ENCODE measurements at places on chromosomes 5 and 9. TPM values are rescaled to one million over a fixed set of nuclear protein-coding genes. Genes with fewer than 3 reads are reported as not detected.

SLC31A1 gene
- 19.5 TPM for total RNA-seq

AP3B1 gene
- total RNA-seq, result 49.3 TPM

GRCh38 chr9:93136011-93136440, 2.0 kb upstream of the NINJ1 start:
- H3K4me3 ChIP-seq, result no peak overlapping the region
- no peaks in the 10 kb centered on the region for H3K36me3 ChIP-seq
- H3K4me1 ChIP-seq, result peaks cover 19% of the 10 kb centered on the region
- H3K27me3 ChIP-seq, result no peaks in the 10 kb centered on the region
- H3K27ac ChIP-seq, result no peak overlapping the region

PRDM9 gene
- total RNA-seq, result not detected

GRCh38 chr9:93009337-93010015, 49.0 kb upstream of the SUSD3 start:
- H3K36me3 ChIP-seq, result no peaks in the 10 kb centered on the region
- H3K27me3 ChIP-seq, result no peaks in the 10 kb centered on the region
- H3K27ac ChIP-seq, result no peak overlapping the region

GRCh38 chr9:126146254-126147145, 180.1 kb upstream of the MVB12B start:
- H3K4me3 ChIP-seq, result no peak overlapping the region
- peak; percentile 54 for DNase-seq
- no peaks in the 10 kb centered on the region for H3K36me3 ChIP-seq

DNA sequence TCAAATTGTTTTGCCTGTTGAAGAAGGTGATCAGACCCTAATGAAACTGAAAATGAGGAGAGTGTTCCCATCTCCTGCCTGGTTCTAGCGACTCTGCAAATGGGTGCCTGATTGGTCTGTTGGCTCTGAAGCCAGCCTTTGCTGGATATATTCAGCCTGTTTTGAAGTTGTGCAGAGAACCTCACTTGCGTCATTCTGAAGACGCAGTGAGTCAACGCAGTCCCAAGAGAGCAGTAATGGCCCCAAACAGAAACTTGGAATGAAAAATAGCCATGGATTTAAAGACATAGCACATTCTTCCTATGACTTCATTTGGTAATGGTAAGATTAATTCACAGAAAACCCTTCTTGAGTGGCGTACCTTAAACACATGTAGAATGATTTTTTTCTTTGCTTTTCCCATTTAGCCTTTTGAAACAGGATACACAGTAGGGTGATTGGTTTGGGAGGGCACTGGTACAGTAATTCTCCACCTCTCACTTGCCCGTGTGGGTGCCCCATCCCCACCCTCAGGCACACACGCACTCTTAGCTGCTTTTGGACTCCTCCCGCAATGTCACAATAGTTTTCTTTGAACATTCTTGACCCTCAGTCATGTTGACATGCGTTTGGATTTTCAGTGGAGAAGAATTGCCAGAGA, 54.1 kb upstream of the ABL1 start:
- H3K4me3 ChIP-seq, result peak overlapping the region; percentile 36
- peak overlapping the region; percentile 66 for H3K27ac ChIP-seq
- peak; percentile 48 for DNase-seq
- H3K36me3 ChIP-seq, result no peaks in the 10 kb centered on the region
- H3K27me3 ChIP-seq, result no peaks in the 10 kb centered on the region

- no peak for DNase-seq
- no peaks in the 10 kb centered on the region for H3K27me3 ChIP-seq
- no peaks in the 10 kb centered on the region for H3K36me3 ChIP-seq
- no peaks in the 10 kb centered on the region for H3K4me1 ChIP-seq
Observed at GRCh38 chr9:36064448-36065037, 27.8 kb downstream of the RECK start.

- H3K4me1 ChIP-seq, result no peaks in the 10 kb centered on the region
- H3K27me3 ChIP-seq, result peaks cover 5% of the 10 kb centered on the region
- H3K27ac ChIP-seq, result no peak overlapping the region
- H3K4me3 ChIP-seq, result no peak overlapping the region
- DNase-seq, result no peak
Observed at GRCh38 chr5:1948663-1949191, 66.0 kb upstream of the IRX4 start.

TRIM7 gene
- 6.3 TPM for total RNA-seq

SH2D3C gene
- total RNA-seq, result 27.7 TPM

DNA sequence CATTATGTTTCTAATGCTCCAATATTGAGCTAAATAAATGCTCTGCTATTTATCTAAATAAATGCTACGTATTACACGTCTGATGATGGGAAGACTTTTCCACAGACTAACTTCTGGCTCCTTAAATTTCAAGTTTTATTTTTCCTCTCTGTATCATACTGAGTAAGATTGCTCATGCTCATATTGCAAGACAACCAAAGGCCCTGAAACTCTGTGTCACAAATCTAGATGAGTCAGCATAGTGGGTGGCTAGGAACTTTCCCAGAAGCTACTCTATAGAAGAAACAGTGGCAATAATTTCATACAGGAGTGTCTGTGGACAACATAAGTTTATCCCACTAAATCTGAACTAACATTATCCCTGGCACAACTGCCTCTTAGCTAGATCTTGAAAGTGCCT, 53.0 kb upstream of the RFX3 start:
- H3K4me3 ChIP-seq, result no peak overlapping the region
- H3K36me3 ChIP-seq, result no peaks in the 10 kb centered on the region
- no peaks in the 10 kb centered on the region for H3K27me3 ChIP-seq
- no peak overlapping the region for H3K27ac ChIP-seq
- H3K4me1 ChIP-seq, result no peaks in the 10 kb centered on the region

SGCD gene
- total RNA-seq, result 2.7 TPM

GRCh38 chr5:25754895-25755294, 1110.1 kb upstream of the CDH10 start:
- no peaks in the 10 kb centered on the region for H3K27me3 ChIP-seq
- H3K4me1 ChIP-seq, result no peaks in the 10 kb centered on the region
- DNase-seq, result no peak
- H3K36me3 ChIP-seq, result no peaks in the 10 kb centered on the region
- H3K4me3 ChIP-seq, result no peak overlapping the region
- no peak overlapping the region for H3K27ac ChIP-seq

- H3K27ac ChIP-seq, result no peak overlapping the region
- no peak for DNase-seq
- H3K27me3 ChIP-seq, result no peaks in the 10 kb centered on the region
- no peaks in the 10 kb centered on the region for H3K36me3 ChIP-seq
- no peaks in the 10 kb centered on the region for H3K4me1 ChIP-seq
Observed at GRCh38 chr5:149007174-149007573, 55.7 kb downstream of the SH3TC2 start.

SCGB3A2 gene
- not detected for total RNA-seq

DNA sequence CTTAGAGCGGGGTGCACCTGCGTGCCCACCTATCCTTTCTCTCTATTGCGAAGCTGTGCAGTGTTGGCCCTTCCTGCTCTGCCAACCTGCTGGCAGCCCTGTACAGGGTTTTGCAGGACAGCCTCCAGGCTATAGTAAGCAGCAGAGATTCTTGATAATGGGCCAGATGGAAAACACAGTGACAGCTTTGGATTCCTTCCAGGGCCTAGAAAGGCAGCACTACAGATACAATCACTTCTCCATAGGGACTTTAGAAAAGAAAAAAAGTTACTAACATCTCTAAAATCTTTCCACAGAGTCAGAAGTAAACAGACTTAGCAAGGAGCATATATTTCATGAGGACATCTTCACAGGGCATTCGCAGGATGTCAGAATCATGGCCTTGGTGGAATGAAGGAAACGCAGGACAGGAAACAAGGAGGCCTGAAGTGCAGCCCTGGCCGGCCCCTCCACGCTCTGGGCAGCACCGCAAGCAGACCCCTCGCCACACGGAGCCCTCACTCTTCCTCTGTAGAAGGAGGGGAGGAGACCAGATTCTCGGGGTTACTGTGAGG, 172.1 kb upstream of the GAS1 start:
- no peaks in the 10 kb centered on the region for H3K4me1 ChIP-seq
- no peaks in the 10 kb centered on the region for H3K27me3 ChIP-seq
- no peak overlapping the region for H3K27ac ChIP-seq
- peak; percentile 79 for DNase-seq

GRCh38 chr5:8615142-8615858, 746.4 kb downstream of the MTRR start:
- no peaks in the 10 kb centered on the region for H3K36me3 ChIP-seq
- H3K27ac ChIP-seq, result no peak overlapping the region
- no peak overlapping the region for H3K4me3 ChIP-seq
- H3K27me3 ChIP-seq, result no peaks in the 10 kb centered on the region

- no peak overlapping the region for H3K27ac ChIP-seq
- H3K4me3 ChIP-seq, result no peak overlapping the region
Observed at GRCh38 chr5:15789642-15790041, 289.7 kb downstream of the FBXL7 start.

PPP3R2 gene
- not detected for total RNA-seq

STXBP1 gene
- 32.8 TPM for total RNA-seq

MEF2C gene
- total RNA-seq, result 75.4 TPM

DNA sequence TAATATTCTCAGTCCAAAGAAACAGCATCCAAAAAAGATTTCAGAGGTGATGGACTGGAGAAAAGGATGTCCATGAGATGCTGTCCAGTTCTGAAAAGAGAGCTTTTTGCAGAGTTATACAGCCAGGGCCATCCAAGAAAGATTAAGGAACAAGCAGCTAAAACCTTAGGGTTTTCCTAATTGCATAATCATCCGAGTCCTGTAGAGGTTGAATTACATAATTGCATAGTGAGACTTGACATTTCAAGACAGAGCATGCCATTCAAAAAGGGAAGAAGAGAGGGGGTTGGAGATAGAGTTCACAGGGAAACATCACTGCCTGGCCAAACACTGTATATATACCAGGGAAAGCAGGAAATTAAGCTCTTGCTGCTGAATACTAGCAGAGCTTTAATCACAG, 1729.2 kb upstream of the WWC1 start:
- no peak overlapping the region for H3K4me3 ChIP-seq
- no peaks in the 10 kb centered on the region for H3K27me3 ChIP-seq
- DNase-seq, result no peak
- H3K36me3 ChIP-seq, result no peaks in the 10 kb centered on the region

GRCh38 chr9:38295764-38296163, 96.7 kb upstream of the ALDH1B1 start:
- DNase-seq, result no peak
- H3K4me1 ChIP-seq, result no peaks in the 10 kb centered on the region
- no peaks in the 10 kb centered on the region for H3K27me3 ChIP-seq
- no peak overlapping the region for H3K27ac ChIP-seq
- no peaks in the 10 kb centered on the region for H3K36me3 ChIP-seq

SH3PXD2B gene
- 22.8 TPM for total RNA-seq

- no peak overlapping the region for H3K4me3 ChIP-seq
- H3K36me3 ChIP-seq, result peaks cover 3% of the 10 kb centered on the region
- no peaks in the 10 kb centered on the region for H3K27me3 ChIP-seq
- H3K4me1 ChIP-seq, result no peaks in the 10 kb centered on the region
- DNase-seq, result no peak
- no peak overlapping the region for H3K27ac ChIP-seq
Observed at GRCh38 chr9:2072752-2073405, 57.7 kb downstream of the SMARCA2 start.

GRCh38 chr5:22488427-22488826, 364.7 kb downstream of the CDH12 start:
- H3K4me3 ChIP-seq, result no peak overlapping the region
- H3K4me1 ChIP-seq, result no peaks in the 10 kb centered on the region
- H3K27ac ChIP-seq, result no peak overlapping the region
- H3K27me3 ChIP-seq, result no peaks in the 10 kb centered on the region
- DNase-seq, result no peak

CARTPT gene
- total RNA-seq, result not detected

GRCh38 chr5:72883850-72884249, 67.4 kb downstream of the TNPO1 start:
- H3K4me1 ChIP-seq, result no peaks in the 10 kb centered on the region
- no peaks in the 10 kb centered on the region for H3K27me3 ChIP-seq
- no peak for DNase-seq
- H3K36me3 ChIP-seq, result peaks cover 24% of the 10 kb centered on the region
- H3K27ac ChIP-seq, result no peak overlapping the region
- H3K4me3 ChIP-seq, result no peak overlapping the region

DNA sequence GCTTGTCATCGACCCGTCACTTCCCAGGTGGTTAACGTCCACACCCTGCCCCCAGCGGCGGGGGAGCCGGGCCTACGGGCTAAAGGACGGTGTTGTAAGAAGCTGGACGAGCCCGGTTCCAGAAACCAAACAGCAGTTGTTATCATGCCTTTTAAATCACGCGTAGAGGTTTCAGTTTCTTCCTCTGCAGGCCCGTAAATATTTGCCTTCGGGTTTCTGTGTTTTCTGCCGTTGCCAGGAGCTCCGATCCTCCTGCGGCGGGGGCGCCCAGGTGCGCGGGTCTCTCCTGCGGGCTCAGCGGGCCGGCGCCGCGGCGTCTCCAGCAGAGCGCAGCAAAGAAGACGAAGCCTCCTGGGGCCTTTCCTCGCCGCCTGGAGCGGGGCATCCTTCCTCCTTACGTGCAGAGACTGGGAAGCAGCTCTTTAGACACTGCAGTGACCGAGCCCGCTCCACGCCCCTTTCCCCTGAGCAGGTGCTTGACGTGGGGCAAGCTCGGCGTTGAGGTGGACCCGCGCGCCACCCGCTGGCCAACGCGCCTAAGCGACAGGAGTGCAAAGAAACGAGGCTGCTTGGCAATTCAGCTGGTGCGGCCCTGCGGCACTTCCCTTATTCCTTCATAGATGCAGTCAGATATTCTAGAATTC, 21.8 kb upstream of the TTC1 start:
- H3K27ac ChIP-seq, result no peak overlapping the region
- no peaks in the 10 kb centered on the region for H3K4me1 ChIP-seq
- H3K36me3 ChIP-seq, result no peaks in the 10 kb centered on the region
- peak; percentile 88 for DNase-seq
- peaks cover 13% of the 10 kb centered on the region for H3K27me3 ChIP-seq

GRCh38 chr9:73074176-73074708, 77.4 kb upstream of the ANXA1 start:
- no peaks in the 10 kb centered on the region for H3K27me3 ChIP-seq
- no peak overlapping the region for H3K4me3 ChIP-seq
- H3K27ac ChIP-seq, result peak overlapping the region; percentile 54

DNA sequence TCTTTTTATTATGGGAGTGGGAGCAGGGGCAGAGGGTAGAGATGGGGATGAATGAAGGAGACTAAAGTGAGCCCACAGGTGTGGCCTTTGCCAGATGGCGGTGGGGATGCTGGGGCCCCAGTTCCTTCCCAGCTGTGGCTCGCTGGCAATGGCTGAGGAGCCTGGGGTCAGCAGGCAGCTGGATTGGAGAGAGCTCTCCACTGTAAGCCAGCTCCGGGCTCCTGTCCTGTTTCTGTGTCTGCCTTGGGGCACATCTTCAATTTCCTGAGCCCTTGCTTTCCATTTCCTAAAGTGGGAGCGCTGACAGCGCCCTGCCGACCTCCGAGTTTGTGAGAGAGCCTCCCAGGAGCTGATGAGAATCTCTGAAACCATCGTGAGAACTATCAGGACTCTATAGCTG, 75.6 kb upstream of the SPRY4 start:
- no peak for DNase-seq
- no peak overlapping the region for H3K27ac ChIP-seq
- H3K36me3 ChIP-seq, result no peaks in the 10 kb centered on the region
- H3K27me3 ChIP-seq, result no peaks in the 10 kb centered on the region
- H3K4me1 ChIP-seq, result no peaks in the 10 kb centered on the region

FBN2 gene
- 1.0 TPM for total RNA-seq

- H3K27ac ChIP-seq, result no peak overlapping the region
- DNase-seq, result peak; percentile 57
- no peaks in the 10 kb centered on the region for H3K27me3 ChIP-seq
Observed at GRCh38 chr9:38523121-38523520, 97.3 kb downstream of the ANKRD18A start.

IFNA10 gene
- total RNA-seq, result not detected

GRCh38 chr9:119418721-119419120, 49.5 kb upstream of the BRINP1 start:
- H3K4me3 ChIP-seq, result no peak overlapping the region
- H3K4me1 ChIP-seq, result no peaks in the 10 kb centered on the region
- no peak overlapping the region for H3K27ac ChIP-seq
- no peak for DNase-seq

RASGEF1C gene
- 0.16 TPM for total RNA-seq
